D341Med (cell line): ENCODE measurements at places on chromosomes 2 and 18.

DNA sequence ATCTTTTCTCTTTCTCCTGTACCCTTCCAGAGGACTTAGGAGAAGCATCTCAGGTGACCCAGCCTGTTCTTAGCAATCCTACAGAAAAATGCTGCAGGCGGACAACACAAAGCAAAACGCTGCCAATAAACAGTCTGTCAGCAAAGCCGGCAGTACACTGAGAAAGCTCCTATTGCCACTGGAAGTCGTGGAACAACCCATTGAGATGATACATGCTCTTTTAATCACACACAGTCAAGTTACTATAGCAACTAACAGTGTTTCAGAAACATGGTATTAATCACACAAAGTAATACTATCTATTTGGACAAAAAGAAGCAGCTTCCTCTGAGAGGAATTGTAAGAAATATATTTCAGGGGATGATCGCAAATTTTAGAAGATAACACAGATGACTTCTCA, 10.5 kb downstream of the CTLA4 start:
- DNase-seq = no peak

GRCh38 chr18:7839548-7839947, 272.4 kb downstream of the PTPRM start:
- no peak for DNase-seq

- no peak for DNase-seq
Observed at GRCh38 chr2:216881411-216881810, 21.5 kb upstream of the TNP1 start.

- no peak for DNase-seq
Observed at GRCh38 chr2:219090436-219091299, 29.9 kb upstream of the IHH start.

- DNase-seq = no peak
Observed at GRCh38 chr2:100560216-100560830, 2.5 kb upstream of the PDCL3 start.

- DNase-seq = no peak
Observed at GRCh38 chr2:237291138-237291792, 122.7 kb downstream of the COL6A3 start.

DNA sequence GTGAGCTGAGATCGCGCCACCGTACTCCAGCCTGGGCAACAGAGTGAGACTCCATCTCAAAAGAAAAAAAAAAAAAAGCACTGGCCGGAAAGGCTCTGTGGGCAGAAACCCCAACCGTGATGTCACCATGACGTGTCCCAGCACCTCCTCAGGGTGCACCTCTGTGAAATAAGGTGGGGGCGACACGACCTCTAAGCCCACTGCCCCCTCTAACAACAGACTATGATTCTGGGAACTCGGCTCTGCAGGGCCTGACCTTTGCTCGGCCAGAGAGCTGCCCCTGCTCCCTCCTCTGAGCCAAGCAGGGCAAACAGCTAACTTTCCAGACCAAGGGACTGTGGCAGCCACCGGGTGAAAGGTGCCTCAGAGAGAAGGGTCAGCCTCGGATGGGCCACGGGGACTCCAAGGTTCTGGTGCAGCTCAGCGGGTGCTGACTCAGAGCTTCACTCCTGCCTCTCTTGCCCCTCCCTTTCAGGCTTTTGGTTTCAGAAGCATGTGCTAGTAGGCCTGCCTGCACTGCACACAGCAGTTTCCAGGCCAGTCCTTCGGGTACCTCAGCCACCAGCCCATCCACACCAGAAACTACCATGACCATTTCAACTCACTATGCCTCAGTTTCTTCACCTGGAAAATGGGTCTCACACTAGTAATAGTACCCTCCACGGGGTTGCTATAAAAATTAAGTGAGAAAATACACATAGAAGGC, 8.0 kb downstream of the TMBIM1 start:
- DNase-seq = no peak

DNA sequence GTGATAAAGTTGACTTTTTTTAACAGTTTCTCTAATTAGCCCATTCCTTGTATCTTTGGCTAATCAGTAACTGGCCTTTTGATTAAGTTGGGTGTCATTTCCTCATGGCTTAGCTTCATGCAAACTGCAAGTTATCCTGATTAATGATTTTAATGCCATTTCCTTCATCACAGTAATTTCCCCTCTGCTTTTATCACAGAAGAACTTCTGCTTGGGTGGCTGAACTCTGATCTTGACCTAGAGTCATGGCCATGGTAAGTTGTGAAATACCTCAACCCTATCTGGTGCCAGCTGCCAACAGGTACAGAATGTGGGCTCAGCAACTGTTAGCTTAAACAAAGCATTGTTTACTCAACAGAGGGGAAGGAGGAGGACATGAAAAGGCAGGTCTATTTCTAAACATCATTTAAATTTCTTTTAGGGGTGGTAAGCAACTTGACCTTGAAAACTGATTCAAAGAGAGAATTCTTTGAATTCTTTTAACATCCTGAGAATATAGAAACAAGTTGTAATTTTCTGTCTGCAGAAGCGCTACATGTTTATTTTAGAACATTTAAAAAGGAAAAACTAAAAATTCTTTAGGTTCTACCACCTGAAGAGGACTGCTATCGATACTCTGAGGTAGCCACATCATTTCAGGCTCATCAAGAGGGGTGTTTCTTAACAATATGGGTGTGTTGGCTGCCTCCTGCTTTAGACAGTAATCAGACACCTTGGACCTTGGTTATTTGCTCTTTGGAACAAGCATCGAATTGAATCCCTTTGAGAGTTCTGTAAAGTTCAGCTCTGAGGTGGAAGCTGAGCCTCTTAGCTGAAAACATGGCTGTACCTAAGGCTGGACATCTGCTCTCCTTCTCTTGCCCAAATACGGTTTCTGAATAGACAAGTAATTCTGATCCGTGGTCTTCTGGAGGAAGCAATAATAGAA, 39.7 kb downstream of the ANXA4 start:
- no peak for DNase-seq

DNA sequence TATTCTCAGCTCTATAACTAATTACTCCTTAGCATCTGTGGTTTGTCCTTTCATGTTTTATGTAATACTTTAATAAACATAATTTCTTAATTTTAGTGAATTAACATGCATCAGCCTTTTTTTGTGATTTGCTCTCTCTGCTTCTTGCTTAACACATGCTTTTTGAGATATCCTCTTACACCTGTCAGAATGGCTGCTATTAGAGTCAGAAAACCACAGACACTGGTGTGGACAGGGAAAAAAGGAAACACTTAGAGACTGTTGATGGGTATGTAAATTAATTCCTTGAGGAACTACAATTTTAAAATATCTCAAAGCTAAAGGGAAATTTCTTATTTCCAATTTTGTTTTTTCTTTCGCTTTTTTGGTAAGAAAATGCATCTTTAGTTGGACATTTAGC, 549.0 kb downstream of the ZNF804A start:
- DNase-seq = no peak

DNA sequence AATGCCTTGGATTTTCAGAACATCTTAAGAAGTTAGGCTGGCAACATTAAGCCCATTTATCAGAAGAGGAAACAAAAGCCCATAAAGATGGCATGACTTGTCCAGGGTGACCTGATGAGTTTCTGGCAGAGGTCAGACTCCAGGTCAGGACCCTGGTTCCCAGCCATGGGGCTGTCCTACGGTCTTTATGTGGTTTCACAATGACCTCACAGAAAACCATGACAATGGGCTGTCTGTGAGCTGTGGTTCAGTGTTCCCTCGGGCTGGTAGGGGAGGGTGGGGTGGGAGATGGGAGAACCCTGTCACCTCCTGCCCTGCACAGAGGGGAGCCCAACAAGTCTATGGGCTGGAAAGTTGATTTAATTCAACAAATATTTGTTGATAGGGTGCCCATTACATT, 101.8 kb downstream of the LOXHD1 start:
- no peak for DNase-seq

- no peak for DNase-seq
Observed at GRCh38 chr2:66301022-66301766, 133.7 kb upstream of the MEIS1 start.

- DNase-seq = no peak
Observed at GRCh38 chr2:62475172-62476011, 30.6 kb downstream of the TMEM17 start.

DNA sequence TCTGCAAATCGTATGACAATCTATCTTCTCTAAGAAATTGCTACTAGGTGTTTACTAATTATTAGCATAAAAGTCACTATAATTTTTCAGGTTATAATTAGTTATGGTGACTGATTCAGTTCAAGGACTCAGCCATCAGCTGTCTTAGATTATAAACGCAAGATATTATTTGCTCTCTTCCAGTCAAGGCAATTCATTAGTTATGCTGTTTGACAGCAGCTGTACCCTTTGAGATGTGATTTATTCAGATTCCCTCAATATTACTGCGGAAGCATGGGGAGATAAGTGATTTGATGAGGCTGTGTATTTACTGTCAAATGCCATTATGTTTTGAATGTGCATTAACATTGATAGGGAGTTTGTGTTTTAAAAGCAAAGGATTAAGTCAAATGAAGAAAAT, 558.9 kb upstream of the FSIP2 start:
- no peak for DNase-seq

GRCh38 chr2:196046123-196046917, 22.3 kb downstream of the DNAH7 start:
- no peak for DNase-seq

GRCh38 chr2:228474466-228474865, 293.0 kb upstream of the SPHKAP start:
- DNase-seq = no peak

DNA sequence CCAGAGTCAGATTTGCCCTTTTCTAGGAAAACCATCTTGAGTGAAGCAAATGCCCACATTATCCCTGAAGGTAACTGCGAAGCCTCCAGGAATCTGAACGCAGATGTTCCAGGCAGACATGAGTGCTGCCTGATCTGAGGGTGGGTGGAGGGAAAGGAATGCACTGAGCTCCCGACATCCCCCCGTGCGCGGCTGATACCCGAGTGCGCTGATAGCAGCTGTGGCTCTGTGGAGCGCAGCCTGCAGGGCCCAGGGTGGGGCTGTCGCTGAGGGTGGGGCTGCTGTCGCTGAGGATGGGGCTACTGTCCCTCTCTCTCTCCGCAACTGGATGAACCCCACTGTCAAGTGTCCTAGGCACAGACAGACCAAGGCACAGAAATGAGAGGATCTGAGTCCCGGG, 82.4 kb downstream of the GFPT1 start:
- no peak for DNase-seq

GRCh38 chr2:135607561-135607960, 76.3 kb downstream of the R3HDM1 start:
- DNase-seq = no peak

- DNase-seq = no peak
Observed at GRCh38 chr2:203490391-203490790, 44.7 kb downstream of the RAPH1 start.

- no peak for DNase-seq
Observed at GRCh38 chr2:96591494-96591893, 46.6 kb downstream of the KANSL3 start.

- DNase-seq = peak; percentile 1
Observed at GRCh38 chr2:71935262-71935848, 212.3 kb downstream of the CYP26B1 start.

DNA sequence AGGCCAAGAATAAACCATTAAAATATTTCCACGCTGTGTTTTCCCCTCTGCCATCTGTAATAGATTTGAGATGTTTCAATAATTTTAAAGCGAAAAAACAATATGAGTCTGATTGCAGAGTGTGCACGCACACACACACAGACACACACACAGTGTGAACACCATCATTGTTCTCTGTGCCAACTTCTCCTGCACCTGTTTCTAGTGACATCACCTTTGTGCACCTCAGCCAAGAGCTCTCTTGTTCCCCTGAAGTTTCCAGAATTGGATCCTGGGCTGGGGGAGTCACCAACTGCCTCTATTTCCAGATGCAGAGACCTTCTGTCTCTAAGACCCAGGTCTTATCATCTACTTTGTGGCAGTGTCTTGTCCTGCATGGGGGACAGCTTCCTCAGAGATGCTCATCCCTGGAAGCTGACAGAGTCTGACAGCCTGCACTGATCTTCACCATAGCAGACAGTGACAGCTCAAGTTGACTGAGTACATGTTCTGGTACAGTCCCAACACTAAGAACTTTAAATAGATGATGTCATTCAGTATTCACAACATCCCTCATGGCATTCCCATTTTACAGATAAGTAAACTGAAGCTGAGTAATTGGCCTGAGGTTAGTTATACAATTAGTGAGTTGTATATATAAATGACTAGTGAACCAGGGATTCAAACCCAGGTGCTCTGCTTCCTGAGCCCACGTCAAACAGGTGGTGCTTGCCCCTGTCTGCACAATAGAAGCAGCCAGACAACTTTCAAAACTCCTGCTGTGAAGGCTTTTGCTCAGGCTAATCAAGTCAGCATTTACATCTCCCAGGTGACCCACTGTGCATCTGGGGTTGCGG, 39.4 kb downstream of the ACOXL start:
- DNase-seq = no peak

GRCh38 chr2:54858021-54858681, 134.7 kb downstream of the EML6 start:
- no peak for DNase-seq

DNA sequence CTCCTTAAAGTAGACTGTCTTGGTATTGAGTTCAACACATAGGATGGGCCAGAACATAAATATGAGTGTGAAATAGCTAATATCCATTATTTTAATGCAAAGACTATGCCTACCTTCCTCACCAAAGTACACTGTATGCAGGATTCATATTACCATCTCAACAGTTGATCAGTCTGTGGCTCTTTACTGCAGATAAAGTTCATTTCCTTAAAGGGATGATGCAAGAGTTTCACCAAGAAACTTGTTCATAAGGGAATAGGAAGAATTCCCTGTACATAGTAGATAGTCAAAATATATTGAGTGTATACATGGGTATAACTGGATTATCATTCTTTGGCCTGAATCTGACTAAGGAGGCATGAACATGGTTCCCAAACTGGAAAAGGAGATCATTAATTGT, 35.0 kb downstream of the MARS2 start:
- DNase-seq = no peak

GRCh38 chr2:85012431-85012830, 41.5 kb downstream of the KCMF1 start:
- no peak for DNase-seq

- peak; percentile 89 for DNase-seq
Observed at GRCh38 chr18:34493566-34494358, 216.3 kb upstream of the DTNA start.

DNA sequence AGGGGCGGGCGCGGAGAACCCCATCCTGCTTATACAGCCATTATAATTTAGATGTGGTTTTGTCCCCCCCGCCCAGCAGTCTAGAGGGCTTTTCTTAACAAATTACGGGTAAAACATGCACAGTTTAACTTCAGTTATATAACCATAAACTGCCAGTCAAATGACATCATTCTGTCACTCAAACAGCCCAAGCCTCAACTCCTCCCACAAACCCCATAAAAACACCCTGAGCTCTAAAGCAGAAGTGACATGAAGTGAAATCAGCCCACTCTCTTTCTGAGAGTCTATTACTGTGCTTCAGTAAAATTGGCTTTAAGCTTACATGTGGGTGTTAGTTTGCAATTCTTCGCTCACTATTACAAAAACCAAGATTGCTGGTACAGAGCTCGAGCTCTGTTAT, 705.1 kb upstream of the GCFC2 start:
- no peak for DNase-seq

GRCh38 chr2:158187908-158188307, 86.2 kb downstream of the UPP2 start:
- DNase-seq = no peak

- DNase-seq = no peak
Observed at GRCh38 chr2:656676-657075, 20.5 kb downstream of the TMEM18 start.
